ENCODE measurements at places on chromosomes 4 and X.

GRCh38 chrX:19860571-19860970 lies 26.8 kb downstream of the SH3KBP1 start:
- no peak for DNase-seq

DNA sequence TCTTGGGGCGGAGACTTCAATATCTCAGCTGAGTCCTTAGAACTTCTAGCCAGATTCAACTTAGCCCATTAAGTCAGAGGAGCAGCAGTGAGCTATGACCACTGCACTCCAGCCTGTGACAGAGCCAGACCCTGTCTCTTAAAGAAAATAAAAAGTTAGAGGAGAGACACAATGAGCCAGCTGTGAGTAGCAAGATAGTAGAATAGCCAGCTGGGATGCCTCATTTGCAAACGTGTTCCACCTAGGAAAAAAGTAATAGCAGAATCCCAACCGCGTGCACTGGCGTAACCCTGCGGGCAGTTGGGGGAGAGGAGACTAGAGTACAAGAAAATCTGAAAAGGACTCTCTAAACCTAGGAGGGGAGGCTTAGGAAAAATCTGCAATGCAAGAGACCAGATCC lies 133.2 kb upstream of the ANXA3 start:
- DNase-seq: no peak

DNA sequence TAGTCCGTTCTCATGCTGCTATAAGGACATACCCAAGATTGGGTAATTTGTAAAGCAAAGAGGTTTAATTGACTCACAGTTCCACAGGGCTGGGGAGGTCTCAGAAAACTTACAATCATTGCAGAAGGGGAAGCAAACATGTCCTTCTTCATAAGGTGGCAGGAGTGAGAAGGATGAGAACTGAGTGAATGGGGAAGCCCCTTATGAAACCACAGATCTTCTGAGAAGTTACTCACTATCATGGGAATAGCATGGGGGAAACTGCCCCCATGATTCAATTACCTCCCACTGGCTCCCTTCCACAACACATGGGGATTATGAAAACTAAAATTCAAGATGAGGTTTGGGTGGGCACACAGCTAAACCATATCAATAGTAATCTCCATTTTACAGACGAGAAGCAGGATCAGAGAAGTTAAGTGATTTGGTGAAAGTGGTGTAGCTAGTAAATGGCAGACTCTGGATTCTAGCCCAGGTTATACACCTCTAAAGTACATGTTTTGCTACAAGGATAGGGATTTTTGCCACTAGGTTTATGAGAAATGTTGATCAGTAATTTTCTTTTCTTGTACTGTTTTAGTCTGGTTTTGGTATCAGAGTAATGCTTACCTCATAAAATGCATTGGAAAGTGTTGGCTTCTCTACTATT lies 47.3 kb upstream of the C1GALT1C1 start:
- no peak for DNase-seq

GRCh38 chr4:184845367-184846021 lies 19.7 kb upstream of the ACSL1 start:
- peak; percentile 79 for DNase-seq

GRCh38 chrX:97898798-97899197 lies 1015.1 kb downstream of the RPA4 start:
- DNase-seq: peak; percentile 57

- no peak for DNase-seq
These were observed 79.1 kb downstream of the ELOVL6 start for GRCh38 chr4:110119337-110119736.

DNA sequence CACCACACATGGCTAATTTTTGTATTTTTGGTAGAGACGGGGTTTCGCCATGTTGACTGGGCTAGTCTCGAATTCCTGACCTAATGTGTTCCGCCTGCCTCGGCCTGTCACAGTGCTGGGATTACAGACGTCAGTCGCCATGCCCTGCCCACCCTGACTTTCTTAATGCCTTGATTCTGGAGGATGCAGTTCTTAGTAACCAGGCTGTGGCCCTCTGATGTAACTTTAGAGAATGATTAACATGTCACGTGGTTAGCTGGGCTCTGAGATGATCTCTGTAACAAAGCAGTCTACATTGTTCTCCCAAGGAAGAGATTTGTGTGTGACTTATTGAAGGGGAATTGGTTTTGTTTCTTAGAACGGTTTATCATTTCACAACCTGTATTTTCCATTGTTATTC lies 30.6 kb downstream of the ANK2 start:
- DNase-seq: peak; percentile 2

DNA sequence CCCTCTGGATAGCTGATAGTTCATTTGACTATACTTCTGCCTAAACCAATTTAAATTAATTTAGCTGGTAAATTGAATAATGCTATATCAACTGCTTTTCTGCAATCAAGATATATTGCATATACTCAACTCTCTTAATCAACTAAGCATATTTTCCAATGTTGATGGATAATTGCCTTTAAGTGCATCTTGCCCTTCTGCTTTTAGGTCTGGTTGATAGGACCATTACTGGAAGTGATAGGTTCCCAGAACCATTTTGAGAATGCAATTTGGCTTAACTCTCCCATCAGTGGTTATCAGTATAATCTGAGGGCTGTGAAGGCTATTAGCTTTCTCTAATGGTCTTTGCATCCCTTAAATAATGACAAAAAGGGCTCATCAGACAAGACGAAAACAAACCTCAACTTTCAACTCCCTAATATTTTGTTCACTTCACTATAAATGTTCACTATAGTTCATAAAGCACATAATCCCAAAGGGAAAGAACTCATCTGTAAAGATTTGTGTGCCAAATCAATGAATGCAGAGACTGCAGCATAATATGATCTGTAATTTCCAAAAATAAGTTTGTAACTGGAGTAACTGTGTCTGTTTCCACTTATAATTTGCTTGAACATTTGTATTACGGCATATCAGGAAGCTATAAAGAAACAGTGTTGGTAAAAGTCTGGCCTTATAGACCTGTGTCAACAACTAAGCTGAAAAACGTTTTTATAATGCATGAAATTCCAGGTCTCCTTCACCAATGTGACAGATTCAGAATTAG lies 273.6 kb downstream of the FBXO8 start:
- DNase-seq: no peak

DNA sequence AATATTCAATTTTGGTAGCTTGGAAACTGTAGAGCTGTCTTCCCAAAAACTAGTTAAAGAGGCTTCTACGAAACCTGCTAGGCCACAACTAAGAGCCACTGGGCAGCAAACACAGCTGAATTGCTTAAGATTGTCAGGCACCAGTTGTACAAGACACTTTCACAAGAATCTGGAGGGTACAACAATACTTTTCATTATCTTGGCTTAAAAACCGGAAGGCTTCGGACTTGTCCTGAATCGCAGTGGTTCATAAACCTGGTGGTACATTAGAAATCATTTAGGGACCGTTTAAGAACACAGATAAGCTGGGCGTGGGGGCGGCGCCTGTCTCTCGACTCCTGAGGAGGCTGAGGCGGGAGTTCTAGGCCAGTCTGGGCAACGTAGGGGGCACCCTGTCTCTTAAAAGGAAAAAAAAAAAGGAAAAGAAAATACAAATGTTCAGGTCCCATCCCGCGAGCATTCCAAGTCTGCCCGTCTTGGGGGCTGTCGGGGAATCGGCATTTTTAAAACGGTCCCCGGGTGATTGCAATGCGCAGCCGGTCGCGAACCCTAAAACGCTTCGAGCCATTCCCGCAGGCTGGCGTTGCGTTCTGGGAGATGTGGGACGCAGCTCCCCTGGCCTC lies 763 bp downstream of the PYURF start:
- DNase-seq: peak; percentile 33

Measured in IMR-90 (cell line).